NCI-H1417 treated with DMSO at 0.1 percent for 48 hours (cell line): ENCODE measurements at places on chromosomes 1 and 21.

GRCh38 chr1:214709241-214709640, 106.2 kb downstream of the CENPF start:
- DNase-seq = no peak

GRCh38 chr1:44532567-44532944, 127.5 kb downstream of the RNF220 start:
- no peak for DNase-seq

GRCh38 chr1:109131059-109131458, 17.1 kb downstream of the ELAPOR1 start:
- no peak for DNase-seq

- DNase-seq = no peak
Measured at GRCh38 chr1:35807614-35808449, at the start of gene AGO4. TSS of gene AGO4 (plus strand) at chr1:35808016. CDS start at chr1:35808417, 401 bp downstream.

DNA sequence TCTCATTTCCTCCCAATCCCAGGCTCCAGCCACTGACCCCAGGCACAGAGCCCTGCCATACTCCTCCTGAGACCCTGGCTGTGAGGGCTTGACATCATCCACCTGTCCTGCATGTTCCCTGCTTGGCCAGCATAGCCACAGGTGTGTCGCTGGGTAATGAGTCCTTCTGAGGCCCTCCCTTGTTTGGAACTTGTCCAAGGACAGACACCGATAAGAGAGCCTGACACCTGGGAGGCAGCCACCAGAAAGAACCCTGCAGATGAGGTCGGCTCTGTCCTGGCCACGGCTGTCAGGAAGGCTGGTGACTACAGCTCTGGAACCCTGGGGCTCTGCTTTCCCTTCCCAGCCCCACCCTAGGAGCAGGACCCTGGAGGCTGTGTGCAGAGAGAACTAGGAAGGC, 34.6 kb downstream of the TMEM63A start:
- no peak for DNase-seq

- no peak for DNase-seq
Measured at GRCh38 chr1:31621847-31622730, 4.6 kb downstream of the HCRTR1 start.

DNA sequence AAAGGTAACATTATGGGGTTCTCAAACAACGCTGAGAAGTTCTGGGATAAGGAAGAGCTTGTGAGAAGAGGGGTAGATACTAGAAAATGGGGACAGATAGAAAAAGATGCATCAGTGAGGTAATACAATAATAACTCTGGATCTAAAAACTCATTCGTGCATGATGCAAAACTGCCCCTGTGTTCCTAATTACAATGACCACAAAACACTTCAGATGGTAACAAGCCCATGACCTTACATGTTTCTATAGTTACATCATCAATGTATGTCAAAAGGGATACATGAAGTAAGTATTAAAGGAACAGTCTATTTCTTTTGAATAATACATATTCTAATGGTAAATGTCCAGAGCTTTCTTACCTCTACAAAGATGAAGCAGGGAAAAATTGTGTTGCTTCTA, 110.6 kb upstream of the PLPPR5 start:
- DNase-seq = no peak

DNA sequence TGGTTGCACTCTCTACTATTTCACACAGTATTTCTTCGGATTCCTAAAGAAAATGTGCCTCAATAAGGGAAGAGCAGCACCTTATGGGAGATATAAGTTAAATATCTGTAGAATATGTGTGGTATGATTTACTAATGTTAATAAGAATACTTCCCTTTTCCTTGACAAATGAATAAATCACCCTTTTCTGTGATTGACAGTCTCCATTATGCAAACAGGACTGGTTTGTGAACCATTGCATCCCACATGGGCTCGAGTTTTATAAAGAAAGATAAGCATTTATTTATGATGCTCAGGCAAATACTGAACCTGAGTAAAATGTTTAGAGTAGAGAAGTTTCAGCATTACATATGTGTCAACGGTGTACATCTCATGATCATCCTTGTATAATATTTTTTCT, 587.7 kb upstream of the BRINP3 start:
- no peak for DNase-seq

GRCh38 chr1:2928366-2929325, 92.6 kb upstream of the ACTRT2 start:
- no peak for DNase-seq

- DNase-seq = no peak
Measured at GRCh38 chr1:46558141-46558963, 6.9 kb upstream of the KNCN start.

- no peak for DNase-seq
Measured at GRCh38 chr21:45497846-45498645, 44.2 kb downstream of the SLC19A1 start.

DNA sequence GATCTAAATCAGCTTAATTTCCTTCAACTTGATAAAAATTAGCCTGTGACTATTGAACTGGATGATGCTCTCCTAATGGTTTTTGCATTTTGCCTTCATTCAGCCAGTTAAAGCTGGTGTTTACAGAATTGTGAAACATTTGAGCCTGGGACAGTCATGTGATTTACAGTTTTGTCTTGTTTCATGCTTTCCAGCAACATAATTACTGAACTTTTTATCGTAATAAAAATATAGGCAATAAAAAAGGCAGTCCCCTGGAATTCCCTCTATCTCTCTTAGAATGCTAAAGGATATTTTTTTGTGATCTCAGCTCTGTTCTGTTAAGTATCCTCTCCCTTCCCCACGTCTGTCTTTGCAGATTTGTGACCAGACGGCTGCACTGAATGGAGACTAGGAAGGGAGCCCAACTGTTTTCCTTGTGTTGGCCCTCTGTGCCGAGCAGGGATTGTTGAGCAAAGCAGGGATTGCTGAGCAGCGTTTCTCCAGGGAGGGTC, 70.3 kb upstream of the RGL1 start:
- no peak for DNase-seq

DNA sequence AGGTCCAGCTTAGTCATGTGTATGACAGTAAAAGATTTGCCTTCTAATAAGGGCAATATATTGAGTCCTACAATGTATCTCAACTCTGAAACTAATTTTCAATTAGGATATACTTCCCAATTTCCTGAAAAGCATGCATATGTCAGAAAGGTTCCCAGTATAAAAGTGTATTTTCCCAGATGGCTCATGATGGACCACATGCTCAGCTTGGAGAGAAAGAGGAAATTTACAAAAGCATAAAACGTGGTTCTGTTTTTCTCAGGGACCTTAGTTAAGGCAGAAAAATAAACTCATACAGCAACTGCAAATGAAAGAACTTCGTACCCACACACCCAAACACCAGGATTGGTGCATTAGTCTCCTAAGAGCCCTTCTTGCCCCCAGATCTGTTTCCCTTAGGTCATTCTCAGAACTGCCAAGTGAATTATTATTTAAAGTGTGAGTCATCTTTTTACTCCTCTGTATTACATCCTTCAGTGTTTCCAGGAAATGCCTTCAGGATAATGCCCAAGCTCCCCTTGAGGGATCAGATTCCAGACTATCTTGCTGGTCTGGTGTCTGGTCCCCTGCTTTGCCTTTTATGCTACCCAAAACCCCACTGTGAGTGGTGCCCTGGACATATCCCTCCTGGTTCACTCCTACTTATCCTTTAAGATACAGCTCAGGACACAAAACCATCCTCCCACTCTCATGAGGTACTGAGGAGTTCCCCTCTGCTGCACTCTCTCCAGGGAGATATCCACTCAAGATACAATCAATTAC, 57.4 kb downstream of the SSX2IP start:
- DNase-seq = no peak

DNA sequence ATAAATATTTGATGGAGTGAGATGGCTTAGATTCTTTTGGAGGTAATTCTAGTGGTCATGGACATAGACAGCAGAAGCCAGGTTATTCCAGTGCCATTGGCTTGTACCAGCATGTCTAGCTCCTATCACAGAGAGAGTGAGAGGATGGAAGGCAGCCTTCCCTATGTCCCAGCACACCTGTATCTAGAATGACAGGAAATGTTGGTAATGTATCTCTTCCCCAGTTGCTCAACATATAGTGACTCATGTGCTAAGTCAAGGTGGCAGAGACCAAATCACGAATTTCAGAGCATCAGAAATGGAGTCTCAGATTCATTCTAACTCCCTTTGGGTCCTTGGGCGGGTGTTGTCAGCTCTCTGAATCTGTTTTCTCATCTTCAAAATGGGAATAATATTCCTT, 28.4 kb downstream of the METTL13 start:
- DNase-seq = no peak

GRCh38 chr1:6202256-6202655, 2.9 kb upstream of the RPL22 start:
- no peak for DNase-seq

DNA sequence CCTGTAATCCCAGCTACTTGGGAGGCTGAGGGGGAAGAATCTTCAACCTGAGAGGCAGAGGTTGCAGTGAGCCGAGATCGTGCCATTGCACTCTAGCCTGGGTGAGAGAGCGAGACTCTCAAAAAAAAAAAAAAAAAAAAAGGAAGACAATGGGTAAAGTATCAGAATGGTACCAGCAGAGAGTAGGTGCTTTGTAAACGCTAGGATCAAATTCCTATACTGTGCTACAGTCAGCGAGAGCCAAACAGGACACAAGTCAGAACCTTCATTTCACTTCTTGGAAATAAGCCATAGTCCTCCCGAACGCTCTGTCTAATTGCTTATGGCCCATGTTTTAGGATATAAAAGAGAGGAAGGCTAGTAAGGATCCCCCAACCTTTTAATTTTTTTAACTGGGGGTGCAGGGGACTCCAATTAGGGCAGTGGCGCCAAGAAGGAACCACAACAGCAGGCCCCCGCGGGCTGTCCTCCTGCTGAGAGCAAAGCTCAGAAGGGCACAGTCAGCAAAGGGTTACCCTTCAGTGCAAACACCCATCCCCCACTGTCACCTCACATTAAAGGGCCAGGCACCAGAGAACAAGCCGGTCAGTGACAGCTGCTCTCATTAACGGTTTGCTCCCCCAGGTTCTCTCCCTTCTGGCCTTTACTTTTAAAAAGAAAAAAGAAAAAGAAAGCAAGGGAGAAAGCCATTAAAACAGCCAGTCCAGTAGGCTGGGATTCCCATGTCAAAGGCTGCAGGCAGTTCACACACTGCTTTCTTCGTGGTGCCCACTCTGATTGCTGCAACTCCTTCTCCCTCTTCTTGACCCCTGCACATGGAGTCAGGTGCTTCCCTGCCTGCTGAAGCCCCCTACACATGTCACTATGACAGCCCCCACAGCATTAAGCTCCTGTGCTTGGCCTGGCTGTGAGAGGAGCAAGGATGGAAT, 69.4 kb downstream of the PLPP3 start:
- no peak for DNase-seq

DNA sequence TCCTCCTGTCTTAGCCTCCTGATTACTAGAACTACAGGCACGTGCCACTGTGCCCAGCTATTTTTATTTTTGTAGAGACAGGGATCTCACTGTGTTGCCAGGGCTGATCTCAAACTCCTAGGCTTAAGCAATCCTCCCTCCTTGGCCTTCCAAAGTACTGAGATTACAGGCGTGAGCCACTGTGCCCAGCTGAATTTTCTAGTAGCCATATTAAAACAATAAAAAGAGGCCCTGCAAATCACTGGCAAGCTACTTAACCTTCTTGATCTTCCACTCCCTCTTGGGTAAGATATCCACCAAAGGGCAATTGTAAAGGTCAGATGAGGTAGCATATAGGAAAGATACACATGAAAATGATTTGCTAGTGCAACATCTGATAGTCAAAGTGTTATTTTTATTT, 65.6 kb upstream of the SRSF10 start:
- no peak for DNase-seq

GRCh38 chr1:23618586-23619083, 59.3 kb upstream of the ID3 start:
- DNase-seq = no peak

DNA sequence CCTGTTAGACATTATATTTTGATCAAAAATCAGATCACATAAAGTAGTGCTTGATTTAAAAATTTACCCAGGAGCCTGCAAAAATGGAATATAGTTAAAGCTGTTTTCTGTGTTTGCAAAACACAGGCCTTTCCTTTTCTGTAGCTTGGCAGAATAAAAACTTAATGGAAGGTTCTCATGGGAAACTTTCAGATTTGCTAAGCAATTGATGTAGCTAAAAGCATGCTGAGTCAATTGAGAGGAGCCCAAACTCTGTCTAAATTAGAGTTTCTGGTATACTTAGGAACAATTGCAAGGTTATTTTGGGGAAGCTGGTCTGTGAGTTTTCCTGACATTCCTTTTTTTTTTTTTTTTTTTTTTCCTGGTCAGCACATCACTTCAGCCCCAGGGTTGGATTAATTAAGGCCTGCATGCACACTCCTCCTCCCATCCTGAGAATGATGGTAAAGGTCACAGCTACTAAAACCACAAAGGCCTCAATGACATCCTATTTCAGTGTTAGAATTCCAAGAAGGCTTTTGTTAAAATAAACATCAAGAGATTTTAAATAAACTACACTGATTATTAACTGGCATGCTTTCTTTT, 608.7 kb downstream of the PLPP3 start:
- no peak for DNase-seq
